ENCODE measurements at places on chromosomes 6 and 20. TPM values are rescaled to one million over a fixed set of nuclear protein-coding genes. Genes with fewer than 3 reads are reported as not detected.

Gene ZNF76
- 15.2 TPM for total RNA-seq

Gene SYNJ2
- total RNA-seq, result 14.2 TPM

Gene PACSIN1
- not detected for total RNA-seq

Gene NRN1
- total RNA-seq, result not detected

Gene CCN6
- not detected for total RNA-seq

Gene BPIFB1
- total RNA-seq, result not detected

Gene CCN5
- 39.7 TPM for total RNA-seq

Gene SLC13A3
- 0.26 TPM for total RNA-seq

Gene TMEM200A
- not detected for total RNA-seq

Gene GJA10
- total RNA-seq, result not detected

Gene BPI
- total RNA-seq, result not detected

Gene SAMD5
- 6.9 TPM for total RNA-seq
